Stimulated activated memory B cell treated with anti-CD40 and anti-IgM and Interleukin-4, amounts not matched to agents 10 μg/mL and 1 μg/mL and 100 μg/mL, for 72 hours (primary cell): ENCODE measurements at places on chromosomes 2 and 18.

DNA sequence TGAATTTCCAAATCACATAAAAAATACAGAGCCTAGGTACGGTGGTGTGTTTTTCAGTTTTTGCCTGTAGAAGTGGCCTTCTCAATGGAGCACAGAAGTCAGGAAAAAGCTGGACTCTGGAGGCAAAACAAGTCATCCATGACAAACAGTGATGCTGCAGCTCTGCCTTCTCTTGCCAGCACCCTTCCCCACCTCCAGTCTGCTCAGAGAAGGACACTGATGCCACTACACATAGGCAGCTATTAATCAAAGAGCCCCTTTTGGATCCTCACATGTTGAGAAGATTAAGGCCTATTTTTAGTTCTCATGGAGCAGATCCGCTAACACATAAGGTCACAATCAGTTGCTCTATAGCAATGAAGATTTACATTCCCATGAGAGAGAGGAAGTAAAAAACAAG lies 181.6 kb upstream of the GALNT5 start:
- no peak for ATAC-seq

- no peak for ATAC-seq
Observed at GRCh38 chr18:61286867-61287266, 46.4 kb upstream of the CDH20 start.

DNA sequence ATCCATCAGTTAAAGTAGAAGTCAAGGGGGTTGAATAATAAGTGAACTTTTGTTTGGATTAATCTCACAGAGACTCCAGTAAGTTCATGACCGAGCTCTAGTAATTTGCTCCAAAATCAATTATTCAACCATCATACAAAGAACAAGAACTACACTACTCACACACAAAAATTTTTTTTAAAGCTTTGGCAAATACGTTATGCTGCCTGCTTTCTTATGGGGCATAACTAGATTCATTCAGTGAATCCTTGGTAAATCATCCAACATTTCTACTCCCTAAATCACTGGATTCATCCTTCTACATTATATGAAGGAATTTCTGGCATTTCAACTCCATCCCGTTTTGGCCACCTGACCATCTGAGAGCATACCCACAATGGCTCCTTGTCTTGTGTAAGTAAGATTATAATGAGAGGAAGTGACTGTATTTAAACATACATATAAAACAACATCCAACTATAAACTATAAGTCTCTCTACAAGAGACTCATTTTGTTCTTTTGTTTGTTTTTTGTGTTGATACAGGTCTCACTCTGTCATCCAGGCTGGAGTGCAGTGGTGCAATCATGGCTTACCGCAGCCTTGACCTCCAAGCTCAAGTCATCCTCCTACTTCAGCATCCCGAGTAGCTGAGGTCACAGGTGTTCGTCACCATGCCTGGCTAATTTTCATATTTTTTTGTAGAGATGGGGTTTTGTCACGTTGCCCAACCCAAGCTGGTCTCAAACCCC lies 144.2 kb upstream of the LRRTM4 start:
- ATAC-seq = no peak

- no peak for ATAC-seq
Observed at GRCh38 chr18:51614967-51615571, 417.6 kb upstream of the MEX3C start.

GRCh38 chr2:201888426-201888800 lies 82.1 kb downstream of the CDK15 start:
- no peak for ATAC-seq

- ATAC-seq = no peak
Observed at GRCh38 chr2:100259106-100259505, 63.2 kb downstream of the LONRF2 start.

DNA sequence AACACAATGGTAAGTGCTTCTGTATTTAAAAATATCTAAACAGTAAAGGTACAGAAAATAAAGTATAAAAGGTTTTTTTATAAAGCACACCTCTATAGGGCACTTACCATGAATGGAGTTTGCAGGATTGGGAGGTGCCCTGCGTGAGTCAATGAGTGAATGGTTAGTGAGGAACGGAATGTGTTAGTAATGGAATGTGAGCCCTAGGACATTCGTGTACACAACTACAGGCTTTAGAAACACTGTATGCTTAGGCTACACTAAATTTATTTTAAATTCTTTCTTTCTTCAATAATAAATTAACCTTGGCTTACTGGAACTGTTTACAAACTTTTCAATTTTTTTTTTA lies 337.9 kb upstream of the SLC39A10 start:
- no peak for ATAC-seq

GRCh38 chr2:208669394-208669793 lies 262.8 kb downstream of the PTH2R start:
- no peak for ATAC-seq

DNA sequence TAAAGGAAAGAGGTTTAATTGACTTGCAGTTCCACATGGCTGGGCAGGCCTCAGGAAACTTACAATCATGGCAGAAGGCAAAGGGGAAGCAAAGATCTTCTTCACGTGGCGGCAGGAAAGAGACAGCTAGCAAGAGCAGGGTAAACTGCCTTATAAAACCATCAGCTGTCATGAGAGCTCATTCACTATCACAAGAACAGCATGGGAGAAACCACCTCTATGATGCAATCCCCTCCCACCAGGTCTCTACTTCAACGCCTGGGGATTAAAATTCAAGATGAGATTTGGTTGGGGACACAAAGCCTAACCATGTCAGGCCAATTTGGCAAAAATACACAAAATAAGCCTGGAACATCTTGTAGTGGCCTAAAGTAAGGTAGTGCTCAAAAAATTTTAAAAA lies 152.6 kb downstream of the COL6A3 start:
- no peak for ATAC-seq

DNA sequence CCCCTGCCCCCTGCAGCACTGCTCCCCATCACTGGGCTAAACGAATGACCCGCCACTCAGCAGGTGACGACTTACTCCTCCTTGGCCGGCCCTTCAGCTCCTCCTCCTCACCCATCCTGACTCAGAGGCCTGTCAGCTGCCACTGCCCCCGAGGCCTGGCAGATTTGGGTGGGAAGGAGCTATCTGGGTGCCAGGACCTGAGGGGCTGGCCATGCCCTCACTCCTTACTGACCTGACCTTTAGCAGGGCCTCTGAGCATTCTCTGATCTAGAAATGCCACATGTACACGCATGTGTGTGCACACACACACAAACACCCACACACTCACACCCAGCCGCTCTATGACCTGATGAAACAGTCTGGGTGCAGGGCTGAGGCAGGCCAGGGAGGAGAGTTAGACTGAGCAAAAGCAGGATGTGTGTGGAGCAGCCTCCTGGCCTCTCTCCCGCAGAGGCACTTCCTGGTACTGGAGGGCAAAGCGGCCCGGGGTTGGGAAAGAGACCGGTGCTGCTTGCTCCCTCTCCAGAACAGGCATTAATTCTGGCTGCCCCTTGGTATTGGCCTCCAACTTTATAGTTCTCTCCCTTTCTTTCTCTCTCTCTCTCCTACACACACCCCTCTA lies 68.0 kb downstream of the ZFP36L2 start:
- peak; percentile 53 for ATAC-seq

DNA sequence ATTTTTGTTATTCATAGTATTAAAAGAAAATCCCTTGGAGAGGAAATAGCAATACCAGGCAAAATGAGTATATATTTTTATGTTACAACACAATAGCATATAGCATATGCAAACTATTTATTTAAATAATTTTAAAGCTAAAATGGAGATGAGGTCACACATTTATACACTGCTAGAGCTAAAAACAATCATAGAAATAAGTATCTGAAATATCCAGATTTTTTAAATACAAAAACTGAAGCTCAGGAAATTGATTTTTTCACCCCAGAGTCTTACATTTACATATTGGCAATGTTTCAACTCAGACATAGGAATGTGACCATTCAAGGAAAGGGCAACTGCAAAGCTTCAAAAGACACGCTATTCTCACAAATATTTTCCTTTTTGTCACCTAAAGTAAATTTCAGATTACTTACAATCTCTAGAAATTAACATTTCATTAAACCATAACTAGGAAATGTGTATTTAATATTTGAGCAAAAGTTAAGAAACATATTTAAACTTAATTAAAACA lies 8.9 kb downstream of the TFPI start:
- ATAC-seq = no peak

- peak; percentile 51 for ATAC-seq
Observed at GRCh38 chr2:48530033-48530811, at the start of gene STON1. STON1 (plus strand) TSS chr2:48530154; CDS start chr2:48580634, 50,480 bp downstream.

GRCh38 chr2:239688122-239688681 lies 287.4 kb upstream of the HDAC4 start:
- peak; percentile 31 for ATAC-seq

GRCh38 chr2:69848186-69848790 lies 18.8 kb downstream of the GMCL1 start:
- no peak for ATAC-seq

GRCh38 chr2:225074366-225074765 lies 32.1 kb upstream of the DOCK10 start:
- no peak for ATAC-seq

DNA sequence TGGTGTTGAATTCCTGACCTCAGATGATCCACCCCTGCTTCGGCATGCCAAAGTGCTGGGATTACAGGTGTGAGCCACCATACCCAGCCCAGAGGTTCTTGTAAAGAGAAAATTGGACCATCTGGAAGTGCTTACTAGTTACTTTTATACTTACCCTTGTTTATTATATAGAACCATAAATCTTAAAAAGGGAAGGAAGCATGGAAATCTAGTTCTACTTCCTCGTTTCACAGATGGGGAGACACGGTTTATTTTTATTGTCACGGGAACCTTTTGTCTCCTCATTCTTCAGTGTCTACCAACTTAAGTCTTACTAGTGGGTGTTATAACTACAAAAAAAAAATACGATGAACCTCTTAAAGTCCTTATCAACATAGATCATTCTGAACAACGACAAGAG lies 45.8 kb upstream of the PDK1 start:
- peak; percentile 41 for ATAC-seq

GRCh38 chr2:11687736-11688135 lies 17.7 kb upstream of the NTSR2 start:
- no peak for ATAC-seq

DNA sequence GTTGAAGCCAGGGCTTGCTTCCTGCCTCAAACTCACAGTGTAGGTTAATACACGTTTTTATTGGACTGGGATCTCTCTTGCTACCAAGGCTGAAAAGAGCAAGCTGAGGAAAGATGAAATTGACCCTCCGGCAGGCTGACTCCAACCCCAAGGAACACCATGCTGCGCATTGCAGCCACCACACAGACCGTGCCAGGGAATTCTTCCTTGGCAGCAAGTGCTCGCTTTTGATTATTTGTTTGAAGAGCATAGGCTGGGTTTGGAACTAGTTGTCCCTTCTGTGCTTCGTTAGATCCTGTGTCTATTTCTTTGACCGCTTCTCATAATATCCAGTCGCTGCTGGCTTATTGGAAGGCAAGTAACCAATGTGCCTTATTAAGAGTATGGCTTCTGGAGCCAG lies 34.4 kb upstream of the DARS1 start:
- ATAC-seq = no peak

DNA sequence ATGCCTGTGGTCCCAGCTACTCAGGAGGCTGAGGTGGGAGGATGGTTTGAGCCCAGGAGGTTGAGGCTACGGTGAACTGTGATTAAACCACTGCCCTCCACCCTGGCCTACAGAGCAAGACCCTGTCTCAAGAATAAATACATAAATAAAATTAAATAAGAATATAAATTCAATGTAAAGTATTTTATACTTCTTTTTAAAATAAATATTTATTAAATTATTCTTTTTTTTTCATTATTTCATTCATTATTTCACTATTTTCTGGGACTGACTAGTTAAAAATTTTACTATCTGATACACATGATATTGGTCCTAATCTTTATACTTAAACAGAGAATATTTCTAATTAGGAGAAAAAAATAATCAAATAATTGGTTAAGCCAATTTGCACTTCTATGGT lies 917.6 kb downstream of the ERBB4 start:
- ATAC-seq = no peak

DNA sequence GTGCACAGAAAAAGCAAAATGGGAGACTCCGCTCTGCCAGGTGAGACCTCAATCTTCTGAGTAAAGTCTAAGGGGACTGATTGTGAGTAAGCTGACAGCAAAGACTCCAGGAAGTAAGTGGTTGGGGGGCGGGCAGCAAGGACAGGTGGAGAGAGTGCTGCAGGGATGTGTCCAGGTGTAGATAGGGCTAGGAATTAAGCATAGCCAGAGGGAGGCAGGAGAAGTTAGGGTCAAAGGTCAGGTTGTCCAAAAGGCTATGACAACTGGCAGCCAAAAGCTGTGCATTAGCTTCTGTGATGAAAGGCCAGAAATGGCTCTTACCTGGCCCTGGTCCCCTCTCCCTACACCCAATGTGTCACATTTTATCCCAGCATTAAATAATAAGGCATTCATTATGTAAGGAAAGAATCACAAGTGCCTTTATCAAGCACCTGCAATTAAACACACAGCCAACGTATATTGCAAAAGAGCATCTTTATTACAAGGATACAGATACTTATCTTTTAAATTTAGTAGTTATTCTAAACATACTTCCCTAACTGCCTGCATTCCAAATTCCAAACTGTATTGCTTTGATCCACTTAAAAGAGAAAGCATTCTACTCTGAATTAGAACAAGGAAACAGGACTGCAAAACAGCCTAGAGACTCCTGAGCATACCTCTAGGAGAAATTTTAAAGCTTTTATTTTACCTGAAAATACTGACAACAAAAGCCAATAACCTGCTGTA lies 247.9 kb downstream of the IRS1 start:
- ATAC-seq = no peak

DNA sequence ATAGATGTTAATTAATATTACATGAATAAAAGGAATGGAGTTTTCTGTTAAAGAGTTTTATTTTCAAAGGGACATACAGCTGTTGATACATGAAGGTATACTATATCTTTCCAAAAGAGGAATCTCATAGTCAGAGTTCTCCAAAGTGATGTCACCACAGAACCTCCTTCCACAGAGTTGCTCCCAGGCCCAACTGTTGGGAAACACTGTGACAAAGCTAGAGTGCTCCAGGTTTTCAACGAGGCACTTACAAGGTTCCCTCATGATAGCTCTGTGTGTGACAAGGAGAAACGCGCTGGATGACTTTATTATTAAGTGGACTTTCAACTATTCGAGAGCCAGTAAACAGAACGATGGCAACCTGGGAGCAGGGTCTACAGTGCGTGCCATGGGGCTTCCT lies 33.5 kb downstream of the PTPN18 start:
- ATAC-seq = no peak

DNA sequence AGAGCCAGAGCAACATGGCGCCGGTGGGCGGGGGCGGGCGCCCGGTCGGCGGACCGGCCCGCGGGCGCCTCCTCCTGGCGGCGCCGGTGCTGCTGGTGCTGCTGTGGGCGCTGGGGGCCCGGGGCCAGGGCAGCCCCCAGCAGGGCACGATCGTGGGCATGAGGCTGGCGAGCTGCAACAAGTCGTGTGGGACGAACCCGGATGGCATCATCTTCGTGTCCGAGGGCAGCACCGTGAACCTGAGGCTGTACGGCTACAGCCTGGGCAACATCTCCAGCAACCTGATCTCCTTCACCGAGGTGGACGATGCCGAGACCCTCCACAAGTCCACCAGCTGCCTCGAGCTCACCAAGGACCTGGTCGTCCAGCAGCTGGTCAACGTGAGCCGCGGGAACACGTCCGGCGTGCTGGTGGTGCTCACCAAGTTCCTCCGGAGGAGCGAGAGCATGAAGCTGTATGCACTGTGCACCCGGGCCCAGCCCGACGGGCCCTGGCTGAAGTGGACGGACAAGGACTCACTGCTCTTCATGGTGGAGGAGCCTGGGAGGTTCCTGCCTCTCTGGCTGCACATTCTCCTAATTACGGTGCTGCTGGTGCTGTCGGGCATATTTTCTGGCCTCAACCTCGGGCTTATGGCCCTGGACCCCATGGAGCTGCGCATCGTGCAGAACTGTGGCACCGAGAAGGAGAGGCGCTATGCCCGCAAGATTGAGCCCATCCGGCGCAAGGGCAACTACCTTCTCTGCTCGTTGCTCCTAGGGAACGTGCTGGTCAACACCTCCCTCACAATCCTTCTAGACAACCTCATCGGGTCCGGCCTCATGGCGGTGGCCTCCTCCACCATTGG lies 507 bp downstream of the CNNM4 start:
- peak; percentile 5 for ATAC-seq
